ENCODE measurements at places on chromosomes 4 and X. TPM values are rescaled to one million over a fixed set of nuclear protein-coding genes. Genes with fewer than 3 reads are reported as not detected.

CPLX1 gene
- 0.64 TPM for total RNA-seq

FAAH2 gene
- total RNA-seq, result 0.54 TPM

DOK7 gene
- 0.39 TPM for total RNA-seq

PLAC1 gene
- total RNA-seq, result 0.59 TPM

FAM199X gene
- total RNA-seq, result 20.7 TPM

NDUFC1 gene
- 75.8 TPM for total RNA-seq

CLGN gene
- 4.5 TPM for total RNA-seq

AMMECR1 gene
- total RNA-seq, result 6.7 TPM

NDUFA1 gene
- total RNA-seq, result 295 TPM

CFAP299 gene
- total RNA-seq, result not detected

MAGEA11 gene
- total RNA-seq, result not detected

UGT2A3 gene
- 0.15 TPM for total RNA-seq

ADH1A gene
- total RNA-seq, result not detected

MSN gene
- 294 TPM for total RNA-seq

SPANXC gene
- total RNA-seq, result not detected

LRAT gene
- total RNA-seq, result not detected

BANK1 gene
- total RNA-seq, result 0.58 TPM

HNRNPD gene
- 222 TPM for total RNA-seq

GIMD1 gene
- total RNA-seq, result not detected

CACNA1F gene
- total RNA-seq, result not detected

DIPK2B gene
- not detected for total RNA-seq

PCDH19 gene
- 0.02 TPM for total RNA-seq

RADX gene
- total RNA-seq, result 0.06 TPM

OTOP1 gene
- total RNA-seq, result not detected

JADE3 gene
- 14.6 TPM for total RNA-seq

PAGE1 gene
- total RNA-seq, result not detected

ATOH1 gene
- total RNA-seq, result not detected

ARSJ gene
- total RNA-seq, result 3.7 TPM

RBMXL3 gene
- not detected for total RNA-seq

CXCL11 gene
- total RNA-seq, result 0.20 TPM

STPG2 gene
- total RNA-seq, result not detected

OPRPN gene
- total RNA-seq, result not detected

ZFP42 gene
- not detected for total RNA-seq

MUC7 gene
- total RNA-seq, result not detected

SYN1 gene
- total RNA-seq, result 0.29 TPM

SMIM10L2A gene
- total RNA-seq, result 0.15 TPM

CLTRN gene
- total RNA-seq, result 0.96 TPM

GUCY2F gene
- not detected for total RNA-seq

RGN gene
- not detected for total RNA-seq

TCEAL4 gene
- 117 TPM for total RNA-seq

TEC gene
- 1.9 TPM for total RNA-seq

RNF175 gene
- total RNA-seq, result not detected

GPRASP2 gene
- total RNA-seq, result 4.7 TPM

RAB39B gene
- 0.80 TPM for total RNA-seq

ENOX2 gene
- total RNA-seq, result 7.2 TPM
